ENCODE measurements at places on chromosomes 11 and 22. TPM values are rescaled to one million over a fixed set of nuclear protein-coding genes. Genes with fewer than 3 reads are reported as not detected.

DNA sequence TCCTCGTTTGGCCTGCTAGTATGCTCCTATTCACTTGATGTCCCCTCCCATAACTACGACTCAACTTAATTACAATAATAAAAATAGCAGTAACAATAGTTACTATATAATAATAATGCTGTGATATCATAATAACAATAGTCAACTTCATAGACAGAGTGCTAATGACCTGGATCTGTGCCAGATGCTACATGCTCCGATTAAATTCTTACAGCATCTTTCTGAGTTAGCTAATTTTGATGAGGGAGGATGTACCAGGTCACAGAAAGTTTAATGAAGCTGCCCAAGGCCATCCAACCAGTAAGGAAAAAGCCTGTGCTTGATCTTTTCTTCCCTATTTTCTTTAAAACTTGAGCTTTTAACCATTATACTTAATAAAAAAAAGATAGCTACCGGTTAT lies 413.4 kb upstream of the LRRC4C start:
- H3K27me3 ChIP-seq: no peaks in the 10 kb centered on the region
- H3K4me3 ChIP-seq: no peak overlapping the region
- H3K36me3 ChIP-seq: no peaks in the 10 kb centered on the region
- no peak for DNase-seq

- H3K4me3 ChIP-seq: no peak overlapping the region
- no peak for DNase-seq
- H3K36me3 ChIP-seq: peaks cover 7% of the 10 kb centered on the region
- no peak overlapping the region for H3K27ac ChIP-seq
These were observed 17.3 kb downstream of the SCARF2 start for GRCh38 chr22:20420157-20420842.

DNA sequence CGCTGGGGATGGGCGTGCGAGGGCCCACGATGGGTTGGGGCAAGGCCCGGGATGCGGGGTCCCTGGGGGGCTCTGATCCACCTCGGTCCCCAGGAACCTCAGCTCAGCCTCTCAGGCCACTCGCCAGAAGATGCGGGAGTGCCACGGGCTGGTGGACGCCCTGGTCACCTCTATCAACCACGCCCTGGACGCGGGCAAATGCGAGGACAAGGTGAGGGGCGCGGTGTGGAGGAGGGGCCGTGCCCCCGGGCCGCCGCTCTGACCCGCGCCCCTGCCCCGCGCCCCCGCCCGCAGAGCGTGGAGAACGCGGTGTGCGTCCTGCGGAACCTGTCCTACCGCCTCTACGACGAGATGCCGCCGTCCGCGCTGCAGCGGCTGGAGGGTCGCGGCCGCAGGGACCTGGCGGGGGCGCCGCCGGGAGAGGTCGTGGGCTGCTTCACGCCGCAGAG lies 6.3 kb downstream of the PKP3 start:
- no peaks in the 10 kb centered on the region for H3K27me3 ChIP-seq
- no peak overlapping the region for H3K4me3 ChIP-seq
- DNase-seq: no peak
- peaks cover 7% of the 10 kb centered on the region for H3K4me1 ChIP-seq
- H3K36me3 ChIP-seq: no peaks in the 10 kb centered on the region

Gene MRGPRF
- 8.4 TPM for total RNA-seq

GRCh38 chr11:111905411-111905810 lies 6.2 kb downstream of the CRYAB start:
- no peaks in the 10 kb centered on the region for H3K36me3 ChIP-seq
- peak overlapping the region; percentile 58 for H3K27ac ChIP-seq
- peaks cover 4% of the 10 kb centered on the region for H3K4me1 ChIP-seq
- peaks cover 7% of the 10 kb centered on the region for H3K27me3 ChIP-seq
- no peak for DNase-seq

Gene GLB1L2
- total RNA-seq: 0.21 TPM

Gene TH
- 0.89 TPM for total RNA-seq

GRCh38 chr11:31725176-31725575 lies 85.9 kb downstream of the PAX6 start:
- H3K36me3 ChIP-seq: peaks cover 2% of the 10 kb centered on the region
- H3K4me3 ChIP-seq: no peak overlapping the region
- no peaks in the 10 kb centered on the region for H3K4me1 ChIP-seq
- H3K27me3 ChIP-seq: no peaks in the 10 kb centered on the region
- no peak for DNase-seq
- no peak overlapping the region for H3K27ac ChIP-seq

DNA sequence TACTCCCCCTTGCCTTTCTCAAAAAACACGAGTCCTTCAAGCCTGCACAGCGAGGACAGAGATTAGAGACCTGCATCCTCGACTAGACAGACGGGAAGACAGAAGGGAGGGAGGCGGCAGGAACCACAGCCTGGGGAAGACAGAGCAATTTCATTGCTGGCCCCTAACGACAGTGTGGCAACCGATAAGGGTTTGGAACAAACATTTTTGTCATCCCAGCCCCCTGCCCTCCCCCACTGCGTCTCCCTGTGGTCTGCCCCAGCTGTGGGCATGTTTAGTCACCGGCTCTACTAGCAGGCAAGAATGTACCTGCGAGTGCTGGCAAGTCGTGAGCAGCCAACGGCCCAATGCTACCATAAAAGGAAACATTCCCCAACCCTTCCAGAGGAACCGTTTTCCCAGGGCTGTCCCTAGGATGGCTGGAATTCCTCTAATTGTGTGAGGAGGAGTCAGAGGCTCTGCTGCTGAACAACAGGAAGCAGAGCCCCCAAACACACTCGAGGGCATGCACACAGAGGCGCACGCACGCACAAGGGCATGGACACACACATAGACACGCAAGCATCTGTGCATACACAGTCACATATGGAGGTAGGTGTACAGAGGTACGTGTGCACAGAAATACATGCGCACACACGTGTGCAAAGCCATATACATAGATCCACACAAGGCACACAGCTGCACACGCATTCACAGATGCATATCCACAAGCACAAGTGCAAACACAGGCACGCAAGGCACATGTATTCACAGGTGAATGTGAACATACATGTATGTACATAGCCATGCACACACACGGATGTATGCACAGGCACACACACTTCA lies 58.3 kb downstream of the MYH9 start:
- peak overlapping the region; percentile 100 for H3K27ac ChIP-seq
- H3K4me1 ChIP-seq: peaks cover 97% of the 10 kb centered on the region
- peak overlapping the region; percentile 58 for H3K4me3 ChIP-seq
- no peak for DNase-seq

DNA sequence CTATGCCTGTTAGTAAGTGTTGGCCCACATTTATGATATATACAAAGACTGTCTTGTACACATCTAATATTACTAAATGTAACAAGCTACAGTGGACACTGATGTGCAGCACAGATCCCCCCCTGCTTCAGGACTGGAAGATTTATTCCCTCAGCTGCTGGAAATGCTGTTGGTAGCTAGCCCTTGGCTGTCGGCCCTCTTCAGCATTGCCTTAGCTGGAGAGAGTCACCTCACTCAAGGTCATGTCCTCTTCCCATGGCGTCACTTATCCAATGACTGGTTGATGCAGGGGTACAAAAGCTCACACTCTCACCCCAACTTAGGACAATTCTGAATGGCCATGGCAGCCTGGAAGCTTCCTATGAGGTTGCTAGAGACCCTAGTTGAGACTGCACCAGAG lies 312.7 kb downstream of the SOX6 start:
- H3K27me3 ChIP-seq: no peaks in the 10 kb centered on the region
- H3K27ac ChIP-seq: no peak overlapping the region
- H3K4me1 ChIP-seq: no peaks in the 10 kb centered on the region
- no peak overlapping the region for H3K4me3 ChIP-seq
- H3K36me3 ChIP-seq: peaks cover 5% of the 10 kb centered on the region

DNA sequence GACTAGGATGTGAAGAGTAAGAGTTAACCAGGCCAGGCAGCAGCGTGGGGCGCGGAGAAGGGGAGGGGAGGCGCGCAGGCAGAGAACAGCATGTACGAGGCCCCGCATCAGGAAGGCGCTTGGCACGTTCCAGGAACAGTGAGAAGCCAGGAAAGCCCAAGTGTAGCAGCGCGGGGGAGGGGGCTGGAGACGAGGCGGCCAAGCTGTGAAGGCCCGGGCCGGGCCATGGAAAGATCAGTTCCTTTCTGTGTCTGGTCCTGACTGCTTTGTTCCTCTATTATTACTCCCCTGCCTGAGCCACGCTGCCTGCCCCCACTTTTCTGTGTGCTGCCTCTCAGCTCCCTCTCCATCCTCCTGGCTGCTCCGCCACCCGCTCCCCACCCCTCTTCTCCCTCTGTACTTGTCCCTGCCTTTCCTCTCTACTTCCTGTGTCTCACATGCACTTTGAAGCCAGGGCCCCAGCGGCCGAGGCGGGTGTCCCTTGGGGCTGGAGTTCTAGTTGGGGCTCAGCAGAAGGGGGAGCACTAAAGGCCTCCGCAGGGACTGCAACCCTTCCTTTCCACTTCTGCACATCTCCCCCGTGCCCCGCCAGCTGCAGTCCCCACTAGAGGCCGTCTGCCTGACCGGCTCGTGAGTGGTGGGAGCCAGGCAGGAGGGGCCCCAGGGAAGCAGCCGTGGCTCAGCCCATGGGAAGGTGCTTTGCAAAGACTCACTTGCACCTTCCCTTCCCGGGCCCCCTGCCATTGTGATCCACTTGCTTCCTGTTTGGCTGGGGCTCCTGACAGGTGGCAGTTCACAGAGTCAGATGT lies 63.7 kb downstream of the PRDM11 start:
- H3K4me1 ChIP-seq: peaks cover 16% of the 10 kb centered on the region
- H3K27me3 ChIP-seq: no peaks in the 10 kb centered on the region
- no peak for DNase-seq
- H3K36me3 ChIP-seq: peaks cover 27% of the 10 kb centered on the region
- peak overlapping the region; percentile 57 for H3K4me3 ChIP-seq

- no peak for DNase-seq
- peaks cover 6% of the 10 kb centered on the region for H3K36me3 ChIP-seq
- peak within 1 kb of the TSS; percentile 63 for H3K27ac ChIP-seq
- H3K4me3 ChIP-seq: peak within 1 kb of the TSS; percentile 76
- peaks cover 43% of the 10 kb centered on the region for H3K4me1 ChIP-seq
These were observed at the start of gene IGF2 for GRCh38 chr11:2139123-2139521. TSS of gene IGF2 (minus strand) at chr11:2139389. CDS start at chr11:2135523, 3,866 bp downstream.

Gene GLYATL1
- total RNA-seq: not detected

DNA sequence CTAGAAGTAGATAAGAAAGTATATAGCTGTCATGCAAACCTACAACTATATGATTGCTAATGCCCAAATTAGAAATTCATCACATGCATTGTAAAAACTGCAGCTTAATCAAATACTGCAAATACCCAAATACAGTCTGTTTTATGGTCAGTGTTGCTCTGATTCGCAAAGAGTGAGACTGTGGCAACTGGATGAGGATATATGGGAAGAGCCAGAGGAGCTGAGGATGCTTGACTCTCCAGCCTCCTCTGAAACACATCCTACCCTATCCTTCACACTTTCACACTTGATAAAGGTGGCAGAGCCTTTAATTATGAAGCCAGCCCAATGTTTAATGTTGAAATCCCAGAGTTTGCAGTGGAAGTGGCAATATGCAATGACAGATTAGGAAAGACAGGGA lies 21.9 kb upstream of the OR2AT4 start:
- no peak overlapping the region for H3K27ac ChIP-seq
- no peak overlapping the region for H3K4me3 ChIP-seq
- no peaks in the 10 kb centered on the region for H3K36me3 ChIP-seq

Gene UBQLNL
- total RNA-seq: 0.39 TPM

DNA sequence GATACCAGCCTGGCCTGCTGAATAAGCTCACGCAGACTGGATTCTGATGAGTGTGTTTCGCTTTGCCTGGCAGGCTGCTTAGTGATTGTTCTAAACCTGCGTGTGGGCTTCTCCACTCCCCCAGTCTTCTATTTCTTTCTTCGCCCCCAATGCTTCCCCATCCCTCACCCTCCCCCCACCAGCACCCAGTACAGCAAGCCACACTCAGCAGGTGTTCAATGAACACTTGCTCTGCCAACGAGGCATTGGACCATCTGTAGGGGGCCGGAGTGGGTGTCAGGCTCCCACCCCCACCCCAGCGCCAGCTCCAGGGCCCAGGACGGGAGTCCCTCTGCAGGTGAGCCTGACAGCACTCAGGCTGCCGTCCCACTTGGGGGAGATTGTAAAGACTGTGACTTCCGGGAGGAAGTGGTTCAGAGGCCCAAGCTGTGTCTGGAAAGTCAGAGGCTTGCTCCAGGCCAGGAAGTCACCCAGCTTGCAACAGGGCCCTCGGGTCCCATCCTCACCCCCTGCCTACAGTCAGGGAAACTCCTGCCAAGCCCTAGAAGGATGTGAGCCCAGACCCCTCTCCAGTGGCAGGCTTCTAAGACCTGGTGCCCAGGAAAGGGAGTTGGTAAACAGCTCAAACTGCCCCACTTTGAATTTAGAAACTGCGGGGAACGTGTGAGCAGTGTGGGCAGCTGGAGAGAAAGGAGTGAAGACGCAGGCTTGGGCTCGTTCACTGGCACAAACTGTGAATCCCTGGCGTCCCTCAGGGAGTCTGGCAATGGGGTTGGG lies 66.3 kb upstream of the PRDM11 start:
- no peaks in the 10 kb centered on the region for H3K36me3 ChIP-seq
- H3K27ac ChIP-seq: no peak overlapping the region
- no peaks in the 10 kb centered on the region for H3K27me3 ChIP-seq
- peaks cover 42% of the 10 kb centered on the region for H3K4me1 ChIP-seq
- H3K4me3 ChIP-seq: no peak overlapping the region

DNA sequence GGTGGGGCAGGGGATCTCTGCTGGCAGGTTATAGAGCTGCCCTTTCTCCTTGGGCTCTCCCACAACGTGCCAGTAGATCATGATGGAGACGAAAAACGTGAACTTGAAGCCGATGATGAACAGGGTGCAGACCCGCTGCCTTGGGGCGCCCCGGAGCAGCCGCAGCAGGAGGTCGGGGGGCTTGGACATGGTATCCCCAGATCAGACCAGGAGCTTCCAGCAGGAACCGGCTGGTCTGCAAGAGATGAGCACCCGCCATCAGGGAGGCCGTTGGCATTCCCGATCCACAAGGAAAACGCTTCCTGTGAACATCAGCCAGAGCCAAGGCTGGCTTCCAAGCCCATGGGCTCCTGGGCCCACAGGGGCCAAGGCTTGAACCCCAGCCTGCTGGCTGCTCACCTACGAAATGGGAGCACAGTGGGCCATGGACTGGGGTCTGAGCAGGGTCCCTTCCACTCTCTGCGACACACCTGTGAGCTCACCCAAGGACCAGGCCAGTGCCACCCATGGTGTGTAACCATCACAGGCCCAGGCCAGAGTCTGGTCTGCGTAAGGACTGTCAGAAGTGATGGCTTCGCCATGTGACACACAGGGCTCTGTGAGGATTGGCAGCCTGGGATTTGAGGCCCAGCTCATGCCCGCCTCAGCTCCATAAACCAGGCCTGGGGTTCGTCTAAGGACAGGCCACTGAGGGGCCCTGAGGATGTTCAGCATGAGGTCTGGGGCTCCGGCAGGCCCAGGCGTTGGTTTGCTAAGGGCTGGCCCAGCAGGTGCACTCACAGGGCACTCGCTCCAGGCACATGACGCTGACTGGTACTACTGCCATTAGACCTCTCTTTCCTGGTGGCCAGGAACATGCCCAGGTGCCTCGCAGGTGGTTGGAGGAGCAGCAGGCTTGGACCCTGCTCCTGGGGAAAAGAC lies 26.6 kb downstream of the A4GALT start:
- H3K4me1 ChIP-seq: peaks cover 38% of the 10 kb centered on the region
- no peak overlapping the region for H3K4me3 ChIP-seq
- H3K27me3 ChIP-seq: no peaks in the 10 kb centered on the region
- DNase-seq: no peak
- peaks cover 4% of the 10 kb centered on the region for H3K36me3 ChIP-seq

- no peaks in the 10 kb centered on the region for H3K27me3 ChIP-seq
- no peak overlapping the region for H3K27ac ChIP-seq
- H3K36me3 ChIP-seq: peaks cover 21% of the 10 kb centered on the region
- no peaks in the 10 kb centered on the region for H3K4me1 ChIP-seq
- no peak for DNase-seq
These were observed 1.3 kb downstream of the C11orf42 start for GRCh38 chr11:6206456-6207180.

- H3K27me3 ChIP-seq: no peaks in the 10 kb centered on the region
- H3K27ac ChIP-seq: no peak overlapping the region
- H3K4me1 ChIP-seq: no peaks in the 10 kb centered on the region
- DNase-seq: no peak
- H3K4me3 ChIP-seq: no peak overlapping the region
- no peaks in the 10 kb centered on the region for H3K36me3 ChIP-seq
These were observed 975.5 kb upstream of the CCDC90B start for GRCh38 chr11:84261707-84262106.

Measured in osteocyte (in vitro differentiated cells).